ENCODE measurements at places on chromosomes 4 and X.

GRCh38 chr4:77927991-77928925, 65.6 kb downstream of the MRPL1 start:
- no peak for DNase-seq

DNA sequence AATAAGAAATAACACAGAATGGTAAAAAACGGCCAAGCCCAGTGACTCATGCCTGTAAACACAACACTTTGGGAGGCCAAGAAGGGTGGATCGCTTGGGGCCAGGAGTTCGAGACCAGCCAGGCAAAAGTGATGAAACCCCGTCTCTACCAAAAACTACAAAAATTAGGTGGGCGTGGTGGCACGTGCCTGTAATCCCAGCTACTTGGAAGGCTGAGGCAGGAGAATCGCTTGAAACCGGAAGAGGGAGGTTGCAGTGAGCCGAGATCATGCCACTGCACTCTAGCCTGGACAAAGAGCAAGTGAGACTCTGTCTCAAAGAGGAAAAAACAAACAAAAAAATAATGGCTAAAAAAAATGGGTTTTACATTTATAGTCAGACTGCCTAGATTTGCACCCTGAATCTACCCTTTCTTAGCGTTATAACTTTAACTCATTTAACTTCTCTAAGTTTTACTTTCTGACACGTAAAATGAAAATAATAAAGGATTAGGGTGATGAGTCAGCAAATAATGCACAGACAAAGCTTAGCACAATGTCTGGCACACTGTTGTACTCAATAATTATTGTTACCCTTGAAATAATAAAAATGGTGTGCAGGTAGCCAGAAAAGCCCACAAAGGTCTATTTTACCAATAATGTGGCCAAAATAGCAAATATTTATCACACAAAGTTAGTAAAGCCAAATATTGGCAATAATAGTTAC, 55.0 kb downstream of the ATP11C start:
- DNase-seq: no peak

DNA sequence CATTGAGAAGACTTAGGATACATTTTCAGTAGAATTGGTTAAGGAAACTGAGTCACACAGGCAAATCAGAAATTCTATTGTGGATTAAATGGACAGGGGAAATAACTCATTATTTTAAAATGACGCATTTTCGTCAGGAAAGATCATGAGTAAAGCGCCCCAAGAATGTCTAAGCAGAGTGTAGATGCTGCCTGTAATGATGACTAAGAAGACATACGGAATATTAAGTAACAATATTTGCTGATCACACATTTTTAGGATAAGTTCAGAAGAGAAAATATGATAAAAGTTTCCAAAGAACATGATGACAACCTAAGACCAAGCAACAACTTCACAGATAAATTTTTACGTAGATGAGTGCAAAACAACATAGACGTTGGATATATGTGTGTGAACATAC, 596.3 kb upstream of the TENM3 start:
- DNase-seq: no peak

DNA sequence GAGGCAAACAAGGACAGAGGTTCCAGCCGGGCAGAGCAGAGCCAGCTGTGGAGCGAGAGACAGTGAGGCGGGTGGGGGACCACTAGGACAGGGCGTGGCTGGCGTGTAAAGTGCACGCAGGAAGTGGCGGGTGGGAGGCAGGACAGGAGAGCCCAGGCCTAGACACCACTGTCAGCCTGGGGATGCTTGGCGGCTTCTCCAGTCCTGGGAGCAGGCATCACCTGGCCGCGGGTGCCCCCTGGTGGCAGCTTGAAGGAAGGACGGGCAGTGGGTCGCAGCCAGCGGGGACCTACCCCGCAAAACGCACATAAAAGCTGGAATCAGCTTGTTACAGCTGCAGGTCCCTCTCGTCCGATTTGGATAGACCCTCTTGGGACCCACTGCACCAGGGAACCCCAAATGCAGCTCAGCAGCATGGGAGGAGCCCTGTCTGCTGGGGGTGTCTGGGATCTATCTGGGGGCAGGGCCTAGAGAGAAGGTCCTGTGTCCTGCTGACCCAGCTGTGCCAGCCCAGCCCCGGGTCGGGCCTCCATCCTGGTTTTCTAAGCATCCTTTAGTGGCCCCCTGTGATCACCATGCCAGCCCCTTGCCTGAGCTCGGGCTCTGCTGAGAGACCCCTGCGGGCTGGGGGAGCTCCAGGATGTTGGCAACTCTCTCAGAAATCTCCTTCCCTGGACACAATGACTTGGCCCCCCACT, 57.7 kb downstream of the WFS1 start:
- DNase-seq: peak; percentile 77

DNA sequence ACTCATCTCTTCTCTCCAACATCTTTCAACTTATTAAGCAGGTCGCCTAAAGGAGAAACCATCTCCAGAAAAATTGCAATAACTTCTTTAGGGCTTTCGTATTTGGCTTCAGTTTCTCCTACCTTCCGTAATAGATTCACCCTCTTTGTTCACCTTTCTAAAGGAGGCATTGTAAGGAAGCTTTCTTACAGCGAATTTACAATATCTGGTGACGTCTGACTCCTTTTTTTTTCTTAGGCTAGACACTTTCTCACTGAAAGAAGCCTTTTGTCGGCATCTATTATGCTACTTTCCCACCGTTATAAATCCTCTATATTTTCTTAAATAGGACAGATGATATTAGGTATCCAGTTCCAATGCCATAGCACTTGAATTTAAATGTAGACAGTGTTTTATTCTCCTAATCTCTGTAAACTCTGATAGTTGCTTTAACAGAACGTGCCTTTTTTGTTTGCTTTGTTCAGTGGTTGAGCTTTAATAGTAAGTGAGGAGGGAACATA, 302.4 kb downstream of the IL1RAPL1 start:
- no peak for DNase-seq

GRCh38 chrX:13899607-13900006, 82.7 kb upstream of the GPM6B start:
- DNase-seq: no peak

- DNase-seq: no peak
Measured at GRCh38 chr4:42915484-42915883, 23.0 kb downstream of the GRXCR1 start.

- no peak for DNase-seq
Measured at GRCh38 chr4:91113130-91113706, 986.0 kb downstream of the CCSER1 start.

GRCh38 chrX:38282049-38282448, 45.3 kb downstream of the RPGR start:
- no peak for DNase-seq

- DNase-seq: no peak
Measured at GRCh38 chrX:101693476-101693875, 33.8 kb upstream of the ARMCX2 start.

- DNase-seq: no peak
Measured at GRCh38 chrX:12548746-12549145, 242.5 kb upstream of the PRPS2 start.

DNA sequence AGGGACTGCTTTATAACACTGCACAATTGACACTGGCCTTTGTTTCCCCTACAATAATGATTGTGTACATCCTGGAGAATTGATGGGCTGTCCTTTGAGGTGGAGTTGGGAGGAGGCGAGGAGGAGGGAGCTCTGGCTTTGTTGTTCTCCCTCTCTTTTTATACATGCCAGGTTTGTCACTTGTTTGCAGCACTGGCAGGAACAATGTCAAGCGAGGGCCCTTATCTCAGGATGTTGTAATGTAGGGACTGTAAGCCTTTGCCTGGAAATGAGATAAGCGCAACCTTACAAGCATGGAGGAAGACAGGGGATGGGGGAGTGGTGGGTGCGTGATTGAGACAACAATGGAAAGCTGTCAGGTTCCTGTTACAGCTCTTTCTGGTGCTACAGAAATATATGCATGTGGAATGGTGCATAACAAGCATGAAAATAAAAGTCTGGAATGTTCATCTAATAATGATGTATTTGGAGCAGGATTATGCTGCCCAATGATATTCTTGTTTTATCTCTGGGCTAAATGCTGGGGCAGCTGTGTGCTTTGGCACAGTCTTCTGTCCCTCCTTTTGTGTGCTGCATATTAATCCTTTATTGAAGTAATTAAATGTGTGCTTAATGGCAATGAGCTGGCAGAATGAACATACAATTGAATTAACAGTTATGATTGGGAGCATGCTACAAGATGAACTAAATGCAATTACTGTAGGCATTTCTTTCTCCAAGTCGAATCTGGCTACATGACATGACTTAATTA, 294.4 kb downstream of the GPAT3 start:
- no peak for DNase-seq

DNA sequence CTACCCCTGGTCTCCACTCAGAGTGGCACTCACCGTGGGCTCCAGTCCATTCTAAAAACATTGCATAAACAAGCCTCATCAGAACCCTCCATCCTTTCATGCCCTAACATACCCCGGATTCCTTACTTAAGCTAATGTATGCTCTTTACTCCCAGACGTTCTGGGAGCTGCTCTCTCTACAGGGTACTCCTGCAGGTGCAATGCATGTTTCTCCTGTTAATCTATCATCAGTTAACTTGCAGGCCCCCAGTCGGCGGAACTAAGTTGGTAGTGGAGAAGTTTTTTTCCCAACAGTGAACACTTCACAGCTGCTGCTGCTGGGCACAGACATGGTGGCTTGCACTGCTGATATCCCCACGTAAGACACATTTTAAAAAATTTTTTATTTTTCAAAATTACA, 161.6 kb upstream of the FAT1 start:
- DNase-seq: no peak

DNA sequence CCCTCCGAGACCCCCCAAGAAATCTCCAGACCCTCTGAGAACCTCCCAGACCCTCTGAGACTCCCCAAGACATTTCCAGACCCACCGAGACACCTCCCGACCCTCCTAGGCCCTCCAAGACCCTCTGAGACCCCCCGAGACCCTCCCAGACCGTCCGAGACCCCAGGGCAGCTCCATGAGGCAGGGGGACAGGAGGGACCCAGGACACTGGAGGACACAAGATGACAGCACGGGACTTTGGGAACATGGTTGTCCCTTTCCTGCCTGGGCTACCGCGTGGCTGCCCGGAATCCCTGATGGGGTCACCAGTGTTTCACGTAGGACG, 10.3 kb downstream of the CTBP1 start:
- no peak for DNase-seq

- DNase-seq: no peak
Measured at GRCh38 chrX:10931976-10932375, 179.2 kb upstream of the HCCS start.

- no peak for DNase-seq
Measured at GRCh38 chr4:72357908-72358307, 211.1 kb downstream of the ADAMTS3 start.

GRCh38 chrX:136063340-136064079, 78.3 kb downstream of the SLC9A6 start:
- DNase-seq: no peak

- no peak for DNase-seq
Measured at GRCh38 chrX:17606231-17606630, 131.1 kb upstream of the SCML1 start.

DNA sequence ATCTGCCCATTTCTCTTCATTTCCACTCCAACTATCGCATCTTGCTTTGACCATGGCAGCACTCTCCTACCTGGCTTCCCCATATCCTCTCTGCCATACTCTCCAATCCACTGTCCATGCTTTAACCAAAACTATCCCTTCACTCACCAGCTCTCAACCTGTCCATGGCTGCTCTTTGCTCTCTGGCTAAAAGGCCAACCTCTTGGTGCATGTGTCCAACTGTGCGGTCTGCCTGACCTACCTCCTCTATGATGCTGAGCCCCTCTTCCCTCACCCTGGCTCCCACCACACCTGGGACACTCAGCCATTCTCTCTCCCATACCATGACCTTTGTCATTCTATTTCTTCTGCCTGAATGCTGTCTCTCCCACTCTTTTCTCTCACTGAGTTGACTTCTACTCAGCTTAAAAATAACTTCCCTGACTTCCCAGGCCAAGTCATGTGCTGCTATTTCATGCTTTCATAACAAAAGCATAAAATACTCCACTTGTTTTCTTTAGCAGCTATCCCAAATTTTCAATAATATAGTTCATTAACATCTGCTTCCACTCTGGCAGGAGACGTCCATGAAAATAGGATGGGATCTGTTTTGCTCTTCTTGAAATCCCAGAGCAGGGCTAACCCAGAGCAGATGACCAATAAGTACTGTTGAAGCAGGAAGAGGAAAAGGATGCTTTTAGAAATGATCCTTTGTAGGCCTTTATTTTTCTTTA, 29.8 kb upstream of the KLF3 start:
- no peak for DNase-seq

- no peak for DNase-seq
Measured at GRCh38 chr4:1096841-1097240, 16.5 kb downstream of the RNF212 start.

DNA sequence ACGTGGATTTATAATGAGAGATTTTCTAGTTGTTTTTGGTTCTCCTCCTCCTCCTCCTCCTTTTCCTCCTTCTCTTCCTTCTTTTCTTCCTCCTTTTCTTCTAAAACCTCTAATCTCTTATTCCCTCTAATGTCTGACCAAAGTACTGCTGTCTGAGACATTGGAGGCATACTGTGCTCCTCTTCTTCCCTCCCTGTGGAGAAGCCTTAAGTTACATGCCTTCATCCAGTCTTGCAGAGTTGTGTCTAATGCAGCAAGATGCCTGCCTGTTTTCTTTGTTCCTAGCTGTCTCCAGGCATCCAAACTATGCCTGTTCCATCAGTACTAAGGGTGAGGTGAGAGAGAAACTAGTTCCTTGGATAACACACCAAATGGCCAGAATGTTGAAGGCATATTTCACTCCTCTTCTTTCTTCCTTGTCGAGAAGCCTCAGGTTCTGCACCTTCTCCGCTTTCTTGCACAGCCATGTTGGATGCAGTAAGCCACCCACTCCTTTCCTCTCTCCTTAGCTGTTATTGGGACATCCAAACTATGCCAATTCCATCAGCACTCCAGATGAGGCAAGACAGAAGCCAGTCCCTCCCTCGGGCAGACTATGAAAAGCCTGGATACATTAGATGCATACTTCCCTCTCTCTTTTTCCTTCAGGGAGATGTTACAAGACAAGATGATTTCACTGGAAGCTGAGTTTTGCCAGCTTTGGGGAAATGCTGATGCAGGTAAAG, 285.7 kb upstream of the TRAM1L1 start:
- no peak for DNase-seq

DNA sequence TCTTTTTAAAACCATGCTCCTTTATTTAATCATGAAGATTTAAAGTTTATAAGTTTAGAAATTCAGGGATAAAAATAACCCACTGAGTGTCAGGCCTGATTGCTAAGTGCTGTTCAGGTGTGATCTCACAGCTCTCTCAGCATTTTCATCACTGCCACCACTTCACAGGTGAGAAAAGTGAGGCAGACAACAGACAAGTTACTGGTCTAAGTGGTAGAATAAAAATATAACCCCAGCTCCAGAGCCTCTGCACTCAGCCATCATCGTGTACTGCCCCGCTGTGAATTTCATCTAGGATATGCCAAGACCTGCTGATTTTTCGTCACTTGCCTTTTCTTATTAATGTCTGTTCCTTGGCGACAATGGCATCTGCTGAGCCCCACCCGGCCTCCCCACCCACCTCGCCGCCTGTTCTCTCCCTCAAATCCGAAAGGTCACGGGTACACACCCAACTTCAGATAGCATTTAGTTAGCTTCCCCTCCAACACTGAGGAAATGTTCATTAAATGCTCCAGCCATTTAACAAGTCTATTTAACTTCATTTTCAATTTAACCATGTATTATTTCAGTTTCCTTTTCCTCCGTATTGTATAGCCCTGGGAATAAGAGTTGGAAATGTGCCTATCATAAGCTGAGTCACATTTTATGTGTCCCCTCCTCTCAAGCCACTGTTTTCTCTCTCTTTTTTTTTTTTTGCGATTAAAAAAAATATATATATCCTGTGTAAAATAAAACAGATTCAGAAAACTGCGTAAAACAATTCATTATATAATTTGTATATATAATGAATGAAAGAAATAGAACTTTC, 236.5 kb downstream of the CBR4 start:
- DNase-seq: no peak

- no peak for DNase-seq
Measured at GRCh38 chr4:188387179-188387791, 248.0 kb downstream of the TRIML1 start.

All from stimulated activated CD4-positive, alpha-beta T cell treated with anti-CD3 and anti-CD28 coated beads, Interleukin-4, amount 100 ng/mL, for 1 hour (primary cell).